ENCODE measurements at places on chromosomes 2 and 18. TPM values are rescaled to one million over a fixed set of nuclear protein-coding genes. Genes with fewer than 3 reads are reported as not detected.

DNA sequence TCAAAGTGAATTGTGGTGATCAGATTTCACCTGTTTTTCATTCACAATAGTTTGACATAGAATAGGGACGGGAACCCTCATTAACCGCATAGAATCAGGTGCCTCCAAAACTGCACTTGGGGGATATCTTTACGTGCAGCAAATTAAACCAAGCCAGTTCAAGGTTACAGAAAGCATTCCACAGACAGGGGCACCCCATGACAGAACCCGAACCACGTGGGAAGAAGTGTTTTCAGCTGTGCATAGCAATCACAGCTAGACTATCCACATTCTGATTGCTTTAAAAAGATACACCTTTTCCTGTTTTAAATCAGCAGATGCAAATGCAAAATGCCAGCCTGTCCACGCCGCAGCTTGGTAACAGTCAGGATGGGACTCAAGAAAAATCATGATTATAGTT, 205.8 kb downstream of the ANAPC1 start:
- no peak for DNase-seq

DNA sequence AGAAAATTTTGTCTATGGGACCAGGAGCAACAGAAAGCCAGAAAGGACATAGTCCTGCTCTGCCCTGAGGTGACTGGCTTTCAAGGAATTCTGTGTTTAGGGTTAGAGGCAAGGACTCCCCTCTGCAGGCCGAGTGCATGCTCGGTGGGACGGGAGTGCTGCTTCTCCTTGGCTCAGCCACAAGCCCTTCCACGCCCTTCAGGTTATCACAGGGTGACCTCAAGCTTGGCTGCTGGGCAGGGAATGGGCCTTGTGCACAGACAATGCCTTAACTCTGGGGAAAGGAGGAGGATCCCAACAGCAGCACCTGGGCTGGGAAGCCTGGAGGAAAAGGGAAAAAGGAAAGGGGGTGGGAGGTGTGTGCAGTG, 32.8 kb downstream of the FAM178B start:
- no peak for DNase-seq

Gene OTOF
- total RNA-seq = not detected

DNA sequence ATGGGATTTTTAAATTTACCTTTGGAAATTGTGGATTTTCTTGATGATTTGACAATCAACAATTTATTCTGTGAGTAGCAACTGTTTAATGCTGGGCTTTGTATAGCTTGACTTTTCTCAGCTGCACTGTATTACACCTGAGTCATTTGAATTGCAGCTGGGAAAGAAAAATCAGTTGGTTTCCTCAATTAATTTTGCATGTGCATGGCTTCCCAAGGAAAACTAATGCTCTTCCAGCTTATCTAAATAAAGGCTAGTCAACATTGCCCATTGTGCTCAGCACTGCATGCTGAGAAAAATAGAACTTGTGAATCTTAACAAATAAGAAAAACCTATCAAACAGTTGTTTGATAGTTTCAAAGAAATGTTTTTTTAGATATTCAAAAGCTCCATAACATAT, 268.3 kb upstream of the CDH20 start:
- DNase-seq = no peak
